ENCODE measurements at places on chromosomes 4 and X. TPM values are rescaled to one million over a fixed set of nuclear protein-coding genes. Genes with fewer than 3 reads are reported as not detected.
A peak's percentile ranks its signal among the peaks of the same experiment; 100 is the strongest.

BCLAF3 gene
- 20.6 TPM for total RNA-seq

DNA sequence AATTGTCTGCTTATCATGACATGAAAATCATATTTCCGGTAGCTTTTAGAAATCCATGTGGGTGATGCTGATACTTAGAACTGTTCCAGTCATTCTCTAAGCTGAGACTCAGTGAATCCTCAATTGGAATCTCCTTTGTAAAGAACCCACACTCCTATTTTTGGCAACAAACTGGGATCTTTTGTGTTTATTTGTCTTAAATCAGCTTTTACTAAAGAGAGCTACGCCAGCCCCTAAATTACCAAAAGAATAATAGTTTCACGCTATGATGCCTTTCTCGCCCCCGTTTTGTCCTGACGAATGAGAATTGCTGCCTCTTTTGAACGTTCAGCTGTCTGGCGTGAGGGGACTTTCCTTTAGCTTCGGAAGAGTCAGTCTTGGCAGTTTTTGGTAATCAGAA lies 195.9 kb downstream of the SHOX start:
- DNase-seq, result no peak
- H3K27me3 ChIP-seq, result no peaks in the 10 kb centered on the region
- no peaks in the 10 kb centered on the region for H3K36me3 ChIP-seq
- H3K27ac ChIP-seq, result no peak overlapping the region

NPY5R gene
- not detected for total RNA-seq

DNA sequence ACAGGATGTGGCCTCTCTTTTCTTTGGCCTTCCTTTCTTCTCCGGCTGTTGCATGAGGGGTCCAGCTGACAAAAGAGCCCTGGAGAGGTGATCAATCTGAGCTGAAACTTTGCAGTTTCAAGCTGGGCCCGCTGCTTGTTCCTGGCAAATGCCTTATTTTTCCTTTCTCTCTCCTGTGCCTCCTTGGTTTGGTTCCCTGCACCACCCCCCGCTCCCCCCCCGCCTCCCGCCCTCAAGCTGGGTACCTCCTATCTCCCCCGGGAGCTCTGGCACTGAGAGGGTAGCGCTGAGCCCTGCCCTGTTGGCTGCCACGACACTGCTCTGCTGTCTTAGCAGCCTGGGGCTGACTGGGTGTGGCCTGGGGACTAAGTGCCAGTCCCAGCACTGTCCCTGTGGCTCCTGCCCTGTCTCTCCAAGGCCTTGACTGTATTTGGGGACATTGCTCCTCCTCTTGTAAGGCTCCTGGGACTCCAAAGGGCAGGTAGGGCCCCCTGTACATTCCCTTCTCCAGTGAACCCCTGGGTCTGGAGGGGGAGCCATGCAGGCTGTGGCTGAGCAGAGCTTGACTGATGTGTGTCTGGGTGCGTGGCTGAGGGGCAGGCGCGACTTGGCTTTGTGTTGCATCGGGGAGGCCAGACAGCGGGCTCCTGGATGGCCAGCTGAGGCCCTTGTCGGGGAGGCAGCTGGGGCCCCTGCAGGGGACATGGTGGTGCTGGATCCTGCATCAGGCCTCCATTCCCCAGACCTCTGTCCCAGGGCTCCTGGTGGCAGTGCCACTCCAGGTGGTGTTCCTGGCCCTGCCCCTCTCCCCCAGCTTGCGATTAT lies 1.1 kb downstream of the PLXNA3 start:
- H3K36me3 ChIP-seq, result no peaks in the 10 kb centered on the region
- peak overlapping the region; percentile 81 for H3K27ac ChIP-seq
- DNase-seq, result peak; percentile 53
- H3K4me3 ChIP-seq, result peak overlapping the region; percentile 56
- no peaks in the 10 kb centered on the region for H3K27me3 ChIP-seq

GRCh38 chrX:530726-531610 lies 99.6 kb upstream of the SHOX start:
- no peak for DNase-seq
- H3K36me3 ChIP-seq, result no peaks in the 10 kb centered on the region
- no peaks in the 10 kb centered on the region for H3K27me3 ChIP-seq
- no peak overlapping the region for H3K4me3 ChIP-seq

DNA sequence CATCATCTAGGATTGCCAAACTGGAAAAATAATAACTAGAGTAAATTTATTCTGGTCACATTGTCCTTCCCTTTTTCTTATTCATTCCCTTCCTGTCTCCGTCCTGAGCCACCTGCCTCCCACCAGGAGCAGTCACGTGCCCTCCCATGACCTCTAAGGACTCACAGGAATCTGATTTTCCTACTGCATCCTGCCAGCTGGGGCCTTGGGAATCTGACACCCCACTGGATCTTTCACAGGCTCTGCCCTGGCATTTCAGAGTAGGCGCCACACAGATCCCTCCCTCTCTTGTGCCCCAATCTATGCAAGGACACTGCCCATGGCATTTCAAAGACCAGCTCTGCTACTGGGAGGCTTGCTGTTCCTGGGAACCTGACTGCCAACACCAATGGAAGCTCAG lies 520.5 kb downstream of the PPARGC1A start:
- no peaks in the 10 kb centered on the region for H3K36me3 ChIP-seq
- H3K27ac ChIP-seq, result no peak overlapping the region
- H3K27me3 ChIP-seq, result no peaks in the 10 kb centered on the region
- no peak for DNase-seq
- H3K4me3 ChIP-seq, result no peak overlapping the region

- H3K4me1 ChIP-seq, result no peaks in the 10 kb centered on the region
- no peak for DNase-seq
- no peak overlapping the region for H3K27ac ChIP-seq
- no peak overlapping the region for H3K4me3 ChIP-seq
- no peaks in the 10 kb centered on the region for H3K27me3 ChIP-seq
Measured at GRCh38 chr4:138389976-138390685, 148.0 kb upstream of the SLC7A11 start.

Data from transverse colon (tissue), 4 donors.